WTC11 (cell line): ENCODE measurements at places on chromosomes 5 and 9. TPM values are rescaled to one million over a fixed set of nuclear protein-coding genes. Genes with fewer than 3 reads are reported as not detected.

DNA sequence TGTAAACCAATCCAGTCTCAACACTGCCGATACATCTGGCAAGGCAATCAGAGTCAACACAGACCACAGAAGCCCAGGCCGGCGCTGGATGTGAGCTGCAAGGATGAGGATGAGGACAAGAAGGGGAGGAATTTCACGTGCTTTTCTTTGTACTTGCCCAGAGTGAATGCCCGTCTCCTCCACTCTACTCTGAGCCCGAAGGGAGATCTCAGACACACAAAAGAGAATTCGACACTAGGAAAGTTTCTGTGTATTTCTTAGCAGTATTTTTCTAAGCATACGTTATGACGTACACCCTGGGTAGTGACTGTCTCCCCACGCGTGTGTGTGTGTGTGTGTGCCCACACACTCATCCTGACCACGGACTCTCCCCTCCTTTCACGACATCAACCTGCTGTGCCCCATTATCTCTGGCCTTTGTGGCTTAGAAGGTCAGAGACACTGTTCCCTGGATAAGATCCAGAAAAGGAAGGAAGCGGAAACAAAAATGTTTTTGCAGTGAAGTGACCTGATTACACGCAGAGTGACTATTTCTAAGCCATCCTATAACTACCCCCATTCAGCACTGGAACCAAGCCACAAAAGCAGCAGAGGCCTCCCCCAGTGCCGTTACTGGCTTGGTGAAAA lies 227.3 kb upstream of the DAPK1 start:
- DNase-seq = no peak

- DNase-seq = no peak
These were observed 39.4 kb upstream of the STARD4 start for GRCh38 chr5:111551569-111552275.

GRCh38 chr5:168372356-168372946 lies 81.0 kb downstream of the WWC1 start:
- no peak for DNase-seq

DNA sequence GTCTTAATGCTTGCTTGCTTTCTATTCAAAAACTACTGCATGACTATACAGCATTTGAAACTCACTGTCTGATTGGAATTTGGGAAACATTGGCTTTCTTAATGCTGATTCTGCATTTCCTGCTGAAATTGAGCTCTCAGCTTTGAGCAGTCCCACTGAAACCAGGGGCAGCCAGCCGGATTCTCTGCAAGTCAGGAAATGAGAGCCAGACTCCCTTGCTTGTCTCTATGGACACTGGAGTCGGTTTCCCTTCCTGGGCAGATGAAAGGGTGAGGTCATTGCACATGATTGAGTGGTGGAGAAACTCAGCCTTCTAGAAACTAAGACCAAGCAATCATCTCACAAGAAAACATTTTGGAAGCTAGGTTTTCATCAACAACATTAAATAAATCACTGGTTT lies 119.7 kb upstream of the SPATA31C2 start:
- no peak for DNase-seq

- DNase-seq = no peak
These were observed 461.4 kb upstream of the ST8SIA4 start for GRCh38 chr5:101364469-101364868.

- DNase-seq = no peak
These were observed 43.7 kb downstream of the RASGRF2 start for GRCh38 chr5:81003811-81004386.

The FEM1C gene
- 12.1 to 13.6 TPM (median 12.4 TPM) in 3 replicates for total RNA-seq

The ARID3C gene
- total RNA-seq = 0.14 to 0.23 TPM (median 0.15 TPM) in 3 replicates
